Ascending aorta (tissue), 2 donors: ENCODE measurements at places on chromosomes 12 and 14.

- DNase-seq, result no peak
Observed at GRCh38 chr14:56532546-56532945, 47.1 kb upstream of the TMEM260 start.

DNA sequence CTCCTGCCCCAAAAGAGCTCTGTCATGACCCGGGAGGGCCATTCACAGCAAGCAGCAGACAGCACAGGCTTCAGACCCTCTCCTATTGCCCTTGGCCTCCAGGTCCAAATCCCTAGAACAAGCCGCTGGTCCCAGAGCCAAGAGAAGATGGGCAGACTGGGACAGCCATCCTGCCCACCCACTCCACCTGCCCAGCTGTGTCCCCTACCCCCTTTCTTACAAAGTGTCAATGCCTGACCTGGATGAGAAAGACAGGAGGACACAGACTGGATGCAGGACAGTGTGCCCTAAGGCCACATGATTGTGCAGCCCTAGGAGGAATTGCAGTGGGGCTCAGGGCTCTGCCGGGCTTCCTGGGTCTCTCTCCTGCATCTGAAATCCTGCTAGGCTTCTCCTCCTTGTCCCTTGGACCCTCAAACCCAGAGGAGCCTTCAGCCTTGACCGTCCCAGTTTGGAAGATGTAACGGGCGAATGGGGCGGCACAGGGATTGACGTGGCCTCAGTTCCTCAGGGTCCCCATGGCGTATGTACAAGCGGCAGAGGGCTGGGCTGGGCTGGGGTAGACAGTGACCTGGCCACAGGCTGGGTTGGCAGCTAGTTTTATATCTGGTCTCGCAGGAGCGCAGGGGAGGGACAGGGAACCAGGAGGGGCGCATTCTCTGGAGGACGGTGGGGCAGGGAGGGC lies 27.1 kb upstream of the BCDIN3D start:
- DNase-seq, result peak; percentile 56

GRCh38 chr12:47754126-47754525 lies 4.6 kb downstream of the RAPGEF3 start:
- DNase-seq, result no peak

DNA sequence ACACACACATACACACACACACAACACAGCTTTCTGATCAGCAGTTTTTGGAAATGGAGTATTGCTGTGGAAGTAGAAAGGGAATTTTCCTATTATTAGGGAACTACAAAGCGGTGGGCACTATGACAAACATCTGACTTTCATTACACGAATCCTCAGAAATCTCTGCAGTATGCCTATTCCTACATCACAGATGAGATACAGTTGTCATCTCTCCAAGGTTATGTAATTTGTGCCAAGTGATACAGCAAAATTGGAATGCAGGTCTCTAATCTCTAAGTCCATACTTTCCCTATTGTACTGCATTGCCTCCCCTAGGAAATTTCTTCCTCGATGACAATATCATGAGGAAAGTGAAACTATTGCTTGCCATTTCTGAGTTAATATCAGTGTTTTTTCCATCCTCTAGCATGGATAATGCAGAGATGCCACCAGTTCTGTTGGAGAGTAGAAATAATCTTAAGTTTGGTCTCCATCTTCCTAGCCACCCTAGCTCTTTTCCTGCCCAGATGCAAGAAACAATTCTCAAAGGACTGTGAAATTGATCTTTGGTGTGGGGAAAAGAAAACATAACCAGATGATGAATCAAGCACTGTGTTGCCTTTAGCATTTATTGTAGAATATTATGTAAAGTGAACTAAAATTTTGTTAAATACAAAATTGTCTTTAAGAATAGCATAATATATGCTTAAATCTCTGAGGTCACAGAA lies 94.7 kb downstream of the ERGIC2 start:
- no peak for DNase-seq
